Activated T-cell treated with anti-CD3 and anti-CD28 coated beads, Interleukin-2, amount 50 U/mL, for 72 hours (primary cell): ENCODE measurements at places on chromosomes 4 and X. TPM values are rescaled to one million over a fixed set of nuclear protein-coding genes. Genes with fewer than 3 reads are reported as not detected.

Gene NLGN3
- 3.1 TPM for total RNA-seq

Gene GYPB
- total RNA-seq, result not detected

Gene PAGE1
- not detected for total RNA-seq

Gene SYNPO2
- total RNA-seq, result 0.35 TPM

Gene NAT8L
- total RNA-seq, result 0.51 TPM

Gene IL13RA2
- total RNA-seq, result not detected

Gene CT45A10
- not detected for total RNA-seq

Gene TRIML2
- not detected for total RNA-seq

Gene CFAP47
- total RNA-seq, result not detected
